ENCODE measurements at places on chromosomes 6 and 20. TPM values are rescaled to one million over a fixed set of nuclear protein-coding genes. Genes with fewer than 3 reads are reported as not detected.
A peak's percentile ranks its signal among the peaks of the same experiment; 100 is the strongest.

The EMILIN3 gene
- 4.1 TPM for total RNA-seq

- no peak for DNase-seq
Observed at GRCh38 chr6:120903836-120904235, 430.4 kb downstream of the TBC1D32 start.

DNA sequence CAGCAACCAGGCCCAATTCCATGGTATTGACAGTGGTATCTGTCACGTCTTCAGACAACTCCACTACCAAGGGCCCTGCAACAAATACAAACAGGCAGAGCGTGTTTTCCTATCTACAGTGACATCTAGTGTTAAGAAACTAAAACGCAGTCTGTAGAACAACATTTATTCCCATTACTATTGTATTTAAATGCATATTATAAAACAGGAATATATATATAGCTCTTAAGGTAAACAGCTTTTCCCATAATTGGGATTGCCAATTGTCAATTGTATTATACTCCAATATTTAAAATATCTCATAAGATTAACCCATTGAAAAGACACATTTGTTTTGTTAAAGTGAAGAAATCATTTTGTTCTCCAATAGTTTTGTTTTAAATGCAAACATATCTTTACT is 97.2 kb downstream of the KIF16B start:
- DNase-seq: peak; percentile 45

DNA sequence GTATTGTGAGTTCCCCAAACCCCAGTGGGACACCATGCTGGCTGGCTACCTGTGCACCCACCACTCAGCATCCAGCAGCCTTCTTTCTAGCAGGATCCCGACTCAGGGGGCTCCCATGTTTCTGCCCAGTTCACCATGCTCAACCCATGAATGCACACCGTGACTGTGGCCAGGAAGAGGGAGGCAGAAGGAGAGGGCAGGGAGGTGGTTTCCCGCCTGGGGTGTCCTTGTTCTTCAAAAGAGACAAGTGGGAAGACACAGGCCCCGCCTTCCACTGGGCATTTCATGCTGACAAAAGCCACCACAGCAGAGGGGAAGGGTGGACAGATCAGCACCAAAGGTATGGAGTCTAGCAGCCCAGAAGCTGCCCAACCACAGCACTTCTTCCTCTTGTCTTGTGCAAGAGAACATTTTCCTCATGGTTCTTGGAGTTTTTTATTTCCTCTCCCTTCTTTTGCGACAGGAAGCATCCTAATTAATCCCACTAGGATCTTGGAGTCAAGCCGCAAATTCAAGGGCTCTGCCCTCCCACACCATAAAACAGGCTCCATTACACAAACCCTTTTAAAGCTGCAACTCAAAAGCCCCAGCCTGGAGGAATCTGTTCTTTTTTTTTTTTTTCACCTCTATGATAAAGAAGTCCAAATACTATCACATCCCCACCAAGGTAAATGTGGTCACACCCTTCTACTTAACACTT is 13.5 kb upstream of the ANKRD60 start:
- no peak for DNase-seq

DNA sequence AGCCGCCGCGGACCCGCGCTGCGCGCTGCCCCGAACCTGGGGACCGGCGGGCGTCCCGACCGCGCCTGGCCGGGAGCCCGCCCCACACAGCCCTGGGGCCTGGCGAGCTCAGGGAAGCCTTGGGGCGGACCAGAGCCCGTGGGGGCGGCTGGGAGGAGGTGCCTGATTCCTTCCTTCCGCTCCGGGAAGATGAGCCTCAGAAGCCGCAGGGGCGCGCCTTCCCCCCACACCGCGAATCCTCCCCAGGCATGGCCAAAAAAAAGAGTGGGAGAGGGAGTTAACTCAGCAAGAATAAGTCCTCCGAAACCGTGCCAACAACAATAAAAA is at the start of gene CBLN4:
TSS of gene CBLN4 (minus strand) at position 131 of the 327 bp plus-strand sequence. CDS start 1,348 bp downstream, outside the sequence.
- no peak for DNase-seq
